Hepatocyte (in vitro differentiated cells): ENCODE measurements at places on chromosomes 4 and X.

DNA sequence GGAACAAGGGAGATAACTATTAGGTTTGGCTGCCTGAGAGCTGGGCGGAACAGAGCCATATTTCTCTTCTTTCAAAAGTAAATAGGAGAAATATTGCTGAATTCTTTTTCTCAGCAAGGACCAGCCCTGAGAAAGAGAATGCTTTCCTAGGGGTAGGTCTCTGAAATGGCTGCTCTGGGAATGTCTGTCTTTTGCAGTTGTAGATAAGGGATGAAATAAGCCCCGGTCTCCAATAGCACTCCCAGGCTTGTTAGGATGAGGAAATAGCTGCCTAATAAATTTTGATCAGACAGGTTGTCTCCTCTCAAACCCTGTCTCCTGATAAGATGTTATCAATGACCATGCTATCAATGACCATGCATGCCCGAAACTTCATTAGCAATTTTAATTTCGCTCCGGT, 207.8 kb upstream of the KIT start:
- DNase-seq = no peak

DNA sequence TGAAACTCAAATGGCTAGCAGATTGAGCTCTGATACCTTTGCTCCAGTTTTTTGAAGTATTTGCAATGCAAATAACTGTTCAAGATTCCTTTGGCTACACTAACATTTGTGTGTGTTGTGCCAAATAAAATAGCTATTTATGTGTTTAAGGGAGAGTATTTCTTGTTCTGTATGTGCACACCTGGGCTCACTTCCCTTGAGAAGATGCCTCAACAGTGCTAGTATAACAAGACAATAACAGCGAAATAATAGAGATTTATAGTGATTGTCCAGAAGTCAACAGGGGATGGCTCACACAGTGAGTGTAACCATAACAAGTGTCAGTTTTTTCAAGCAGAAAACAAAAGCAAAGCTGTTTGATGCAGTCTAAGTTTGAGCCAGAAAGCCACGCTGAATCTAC, 460.5 kb downstream of the CENPC start:
- no peak for DNase-seq

DNA sequence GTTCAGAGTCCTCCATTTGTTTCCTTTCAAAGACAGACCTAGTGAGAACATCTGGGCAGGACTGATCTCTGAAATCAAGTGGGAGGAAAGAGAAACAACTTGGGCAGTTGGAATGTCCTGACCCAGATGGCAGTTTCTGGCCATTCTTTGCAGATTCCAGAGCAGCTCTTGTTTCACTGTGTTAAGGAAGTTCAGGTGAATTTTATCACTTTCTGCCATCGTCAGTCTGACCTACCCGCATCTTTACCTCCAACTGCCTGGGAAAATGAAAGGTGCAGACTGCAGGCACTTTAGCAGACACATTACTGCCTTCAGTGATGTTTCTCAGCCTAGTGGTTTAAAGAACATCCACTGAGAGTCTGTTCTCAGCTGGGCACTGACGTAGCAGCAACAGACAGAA, 216.2 kb downstream of the CEP135 start:
- no peak for DNase-seq

GRCh38 chr4:10457255-10457801, at the start of gene ZNF518B:
Gene ZNF518B (minus strand): TSS chr4:10457426. CDS start chr4:10446328, 11,098 bp downstream.
- DNase-seq = peak; percentile 90

GRCh38 chr4:144591401-144591800, 54.6 kb upstream of the HHIP start:
- DNase-seq = peak; percentile 58

GRCh38 chr4:102552781-102553180, 51.6 kb downstream of the NFKB1 start:
- DNase-seq = no peak

DNA sequence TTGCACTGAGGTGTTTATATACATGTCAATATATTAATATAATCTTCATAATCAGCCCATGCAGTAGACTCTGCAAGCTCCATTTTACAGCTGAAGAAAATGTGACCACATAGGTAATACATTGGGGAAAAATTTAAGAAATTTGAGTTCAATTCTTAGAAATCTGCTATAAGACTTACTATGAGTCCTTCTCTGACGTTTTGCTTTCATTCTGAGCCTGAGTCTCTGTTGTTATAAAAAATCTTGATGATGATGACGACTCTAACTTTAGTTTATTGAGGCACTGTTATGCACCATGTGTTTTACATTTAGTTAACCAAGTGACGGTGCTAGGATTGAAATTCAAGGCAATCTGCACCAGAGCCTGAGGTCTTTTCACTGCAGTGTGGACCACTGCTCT, 370.3 kb upstream of the PPP1R2C start:
- no peak for DNase-seq

- DNase-seq = no peak
Observed at GRCh38 chr4:83552924-83553323, 17.0 kb downstream of the GPAT3 start.

GRCh38 chrX:9890681-9891091, 76.5 kb upstream of the CLDN34 start:
- no peak for DNase-seq

GRCh38 chrX:130028196-130028595, 45.8 kb downstream of the BCORL1 start:
- DNase-seq = peak; percentile 35

DNA sequence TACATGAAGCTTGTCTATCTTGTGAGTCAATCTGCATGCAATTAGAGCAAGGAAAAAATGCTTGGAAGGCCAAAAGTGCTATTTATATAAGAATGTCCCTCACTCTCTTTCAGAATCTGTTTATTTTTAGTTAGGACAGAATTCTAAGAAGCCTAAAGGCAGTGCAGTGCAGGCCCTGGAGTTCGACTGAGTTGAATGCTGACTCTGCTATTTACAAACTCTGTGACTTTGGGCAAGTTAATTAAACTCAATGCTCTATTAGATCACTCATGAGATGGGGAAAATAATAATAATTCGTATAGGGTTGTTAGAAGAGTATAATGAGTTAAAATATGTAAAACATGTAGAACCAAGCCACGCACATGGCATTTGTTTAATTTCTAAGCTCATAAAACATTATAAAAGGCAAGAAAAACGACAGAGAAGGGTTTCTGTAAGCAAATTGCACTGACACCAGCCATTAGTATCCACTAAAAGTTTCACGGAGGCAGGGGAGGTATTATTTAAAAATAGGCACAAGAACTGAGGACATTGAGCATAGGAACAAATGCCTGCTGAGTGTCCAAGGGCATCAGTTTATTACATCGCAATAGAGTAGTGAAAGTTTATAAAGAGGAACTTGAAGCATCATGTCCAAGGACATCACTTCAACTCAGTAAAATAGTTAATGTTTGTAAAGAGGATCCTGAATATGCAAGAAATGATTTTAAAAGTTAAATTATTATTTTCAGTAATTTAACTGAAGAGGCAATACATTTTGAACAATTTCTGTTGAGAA, 115.0 kb upstream of the INPP4B start:
- DNase-seq = no peak

DNA sequence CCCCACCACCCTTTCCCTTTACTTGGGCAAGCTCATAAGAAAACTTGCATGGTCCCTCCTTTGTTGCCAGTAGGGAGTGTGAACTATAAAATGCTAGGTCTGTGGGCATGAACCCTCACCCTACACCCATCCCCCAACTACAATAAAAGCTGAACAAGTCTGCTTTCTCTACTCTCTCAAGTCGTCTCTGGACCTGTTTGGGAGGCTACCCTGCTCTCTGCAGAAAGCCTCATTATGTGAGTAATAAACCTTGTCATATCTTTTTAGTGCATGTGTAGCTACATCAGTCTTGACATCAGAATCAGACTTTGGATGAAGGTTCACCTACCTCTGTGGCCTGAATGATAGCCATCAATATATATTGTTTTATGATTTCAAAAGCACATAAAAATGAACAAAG, 155.4 kb upstream of the FAM241A start:
- DNase-seq = peak; percentile 29

DNA sequence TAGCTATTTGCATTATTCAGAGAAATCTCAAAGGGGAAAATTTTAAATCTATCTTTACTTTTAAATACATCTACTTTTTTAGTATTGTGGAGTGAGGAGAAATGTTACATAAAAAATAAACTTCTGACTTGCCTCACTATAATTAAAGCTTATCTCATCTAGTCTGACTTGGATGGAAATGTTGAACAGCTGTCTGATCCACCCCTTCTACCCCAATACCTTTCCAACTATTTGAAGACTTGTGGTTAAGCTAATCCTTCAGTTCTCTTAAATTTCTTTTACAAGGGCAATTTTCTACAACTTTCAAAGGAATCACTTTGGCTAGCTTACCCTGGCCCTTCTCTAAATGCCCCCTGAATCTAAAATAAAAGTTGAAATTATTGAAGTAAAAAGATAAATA, 17.3 kb upstream of the RPS6KA6 start:
- DNase-seq = no peak

- DNase-seq = no peak
Observed at GRCh38 chr4:8128100-8128856, 30.3 kb downstream of the ABLIM2 start.

GRCh38 chrX:30181353-30181752, 34.0 kb upstream of the MAGEB2 start:
- DNase-seq = no peak

DNA sequence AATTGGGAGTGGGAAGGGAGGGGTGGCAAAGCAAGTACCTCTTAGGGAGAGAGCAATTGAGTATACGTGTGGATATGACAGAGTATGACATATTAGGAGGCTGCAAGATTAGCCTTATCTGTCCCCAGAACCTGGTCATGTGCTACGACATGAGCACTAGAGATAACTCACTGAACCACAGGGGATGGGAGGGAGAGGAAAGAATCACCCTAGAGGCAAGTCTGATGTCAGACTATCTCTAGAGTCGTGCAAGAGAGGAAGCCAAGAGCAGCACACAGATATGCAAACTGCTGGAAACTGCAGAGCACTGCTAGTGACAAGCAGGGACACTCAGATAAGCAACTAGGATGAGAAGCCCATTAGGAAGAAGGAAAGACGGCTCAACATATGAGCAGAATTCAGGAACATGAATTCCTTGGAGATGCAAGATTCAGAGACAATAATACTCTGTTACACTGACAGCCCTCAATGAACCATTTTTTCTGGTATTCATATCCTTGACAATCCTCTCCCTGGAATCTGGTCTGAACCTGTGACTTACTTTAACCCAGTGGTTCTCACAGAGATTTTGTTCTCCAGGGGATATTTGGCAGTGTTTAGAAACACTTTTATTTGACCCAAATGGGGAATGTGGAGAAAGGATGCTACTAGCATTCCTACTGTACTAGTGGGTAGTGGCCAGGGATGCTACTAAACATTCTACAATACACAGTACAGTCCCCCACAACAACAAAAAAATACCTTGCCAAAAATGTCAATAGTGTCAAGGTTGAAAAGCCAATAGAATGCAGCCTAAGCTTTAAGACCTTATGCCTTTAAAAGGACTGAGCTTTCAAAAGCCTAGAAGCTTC, 84.0 kb upstream of the BMP2K start:
- DNase-seq = peak; percentile 62

GRCh38 chrX:43853225-43853828, 28.9 kb downstream of the MAOB start:
- DNase-seq = no peak

GRCh38 chr4:115803825-115804224, 690.4 kb upstream of the NDST4 start:
- no peak for DNase-seq

GRCh38 chrX:111095974-111096895, at the start of gene PAK3:
Gene PAK3 (plus strand): TSS chrX:111096191. CDS start chrX:111123104, 26,913 bp downstream.
- peak; percentile 66 for DNase-seq

DNA sequence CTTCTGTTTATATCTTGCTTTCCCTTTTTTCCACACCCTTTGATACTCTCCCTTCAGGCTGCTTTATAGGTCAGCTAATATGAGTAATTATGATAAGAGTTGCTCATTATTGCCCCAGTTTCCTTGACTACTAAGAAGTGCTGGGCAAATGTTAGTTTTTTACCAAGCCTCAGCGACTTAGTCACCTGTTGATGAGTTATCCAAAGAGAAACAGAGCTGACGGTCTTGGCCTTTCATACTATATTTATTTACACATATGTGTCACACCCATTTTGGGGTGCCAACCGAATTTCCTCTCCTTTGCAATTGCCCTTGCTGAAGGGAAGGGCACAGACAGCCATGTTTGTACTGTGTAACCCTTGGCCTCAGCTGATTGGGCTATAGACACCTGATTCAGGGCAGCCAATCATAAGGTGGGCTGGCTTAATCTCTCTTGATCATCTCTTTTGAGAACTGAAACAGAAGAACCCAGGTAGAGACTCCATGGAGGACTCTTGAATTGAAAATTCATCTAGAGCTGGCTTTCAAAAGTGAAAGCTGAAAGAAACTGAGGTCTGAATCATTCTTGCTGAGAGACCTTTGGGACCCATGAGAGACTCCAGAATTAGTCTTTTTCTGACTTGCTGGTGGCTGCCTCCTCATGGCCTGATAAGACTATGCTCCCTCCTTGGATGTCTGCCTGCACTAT, 111.7 kb upstream of the RPS6KA3 start:
- peak; percentile 53 for DNase-seq
